ENCODE measurements at places on chromosomes 13 and 19.

DNA sequence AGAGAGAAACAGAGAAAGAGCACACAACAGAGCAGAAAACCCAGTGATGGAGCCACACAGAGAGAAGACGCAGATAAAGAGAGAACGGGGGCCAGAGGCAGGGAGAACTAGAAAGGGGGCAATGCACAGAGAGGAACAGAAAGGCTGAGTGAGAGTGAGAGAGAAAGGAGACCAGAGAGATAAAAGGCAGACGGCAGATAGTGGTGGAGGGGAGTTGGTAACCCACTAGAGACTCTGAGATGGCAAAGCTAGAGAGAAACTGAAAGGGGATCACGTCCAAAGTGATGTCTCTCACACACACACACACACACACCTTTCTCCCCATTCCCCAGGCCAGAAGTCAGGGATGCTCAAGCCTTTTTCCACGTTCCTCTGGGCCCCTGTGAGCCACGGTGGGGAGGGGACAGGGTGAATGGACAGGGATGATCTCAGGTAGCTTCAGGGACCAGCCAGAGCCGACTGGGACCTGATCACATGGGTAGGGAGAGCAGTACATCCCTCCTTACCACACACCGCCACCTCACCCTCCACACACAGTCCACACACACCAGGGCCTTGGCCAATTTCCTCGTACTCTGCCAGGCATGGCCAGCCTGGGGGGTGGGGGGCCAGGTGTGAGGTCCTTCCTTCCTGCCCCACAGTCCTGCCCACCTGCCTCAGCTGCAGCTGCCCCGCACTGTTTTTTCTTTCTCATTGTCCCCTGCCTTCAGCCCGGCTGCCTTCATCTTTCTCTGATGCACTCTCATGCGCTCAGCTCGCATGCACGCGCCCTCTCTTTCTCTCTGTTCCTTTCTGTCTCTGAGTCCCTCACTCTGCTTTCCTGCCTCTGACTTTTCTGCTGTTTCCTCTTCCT, 22.5 kb upstream of the POU2F2 start:
- no peak for DNase-seq

DNA sequence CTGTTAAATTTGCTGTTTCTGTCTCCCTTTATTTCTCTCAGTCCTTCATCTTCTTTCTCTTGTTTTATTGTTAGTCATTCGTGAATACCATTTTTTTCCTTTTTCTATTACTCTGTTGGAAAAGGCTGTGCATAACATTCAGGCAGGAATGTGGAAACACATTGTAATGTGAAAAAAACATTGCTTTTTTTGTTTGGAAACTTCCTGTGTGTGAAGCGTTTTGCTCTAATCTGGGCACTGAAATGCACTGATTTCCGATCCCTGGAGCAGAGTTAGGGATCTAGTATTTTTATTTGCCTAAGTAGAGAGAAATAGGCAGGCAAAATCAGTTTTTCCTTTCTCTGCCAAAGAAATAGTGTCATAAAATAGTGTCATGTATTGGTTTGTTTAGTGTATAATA, 155.5 kb downstream of the PCCA start:
- DNase-seq, result no peak

DNA sequence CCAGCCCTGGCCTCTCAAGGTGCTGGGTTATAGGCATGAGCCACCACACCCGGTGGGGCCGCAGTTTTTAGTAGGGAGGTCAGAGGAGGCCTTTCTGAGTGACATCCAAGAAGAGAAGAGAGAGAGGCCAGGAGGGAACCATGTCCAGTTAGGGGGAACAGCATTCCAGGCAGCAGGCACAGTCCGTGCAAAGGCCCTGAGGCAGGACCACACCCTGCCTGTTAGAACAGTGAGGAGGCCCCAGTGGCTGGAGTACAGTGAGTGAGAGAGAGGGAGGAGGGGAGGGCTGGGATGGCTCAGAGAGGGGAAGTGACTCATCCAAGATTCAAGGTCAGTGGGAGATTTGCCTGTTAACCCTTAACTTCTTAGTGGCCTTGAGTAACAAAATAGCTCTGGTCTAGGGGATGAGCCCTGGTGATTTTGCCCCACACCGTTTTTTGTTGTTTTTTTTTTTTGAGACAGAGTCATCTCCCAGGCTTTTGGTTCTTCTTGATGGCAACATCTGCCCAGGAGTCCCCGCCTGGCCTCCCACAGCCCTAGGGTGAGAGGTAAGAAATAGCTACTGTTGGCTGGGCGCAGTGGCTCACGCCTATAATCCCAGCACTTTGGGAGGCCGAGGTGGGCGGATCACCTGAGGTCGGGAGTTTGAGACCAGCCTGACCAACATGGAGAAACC, 2.7 kb upstream of the PLIN3 start:
- DNase-seq, result no peak

DNA sequence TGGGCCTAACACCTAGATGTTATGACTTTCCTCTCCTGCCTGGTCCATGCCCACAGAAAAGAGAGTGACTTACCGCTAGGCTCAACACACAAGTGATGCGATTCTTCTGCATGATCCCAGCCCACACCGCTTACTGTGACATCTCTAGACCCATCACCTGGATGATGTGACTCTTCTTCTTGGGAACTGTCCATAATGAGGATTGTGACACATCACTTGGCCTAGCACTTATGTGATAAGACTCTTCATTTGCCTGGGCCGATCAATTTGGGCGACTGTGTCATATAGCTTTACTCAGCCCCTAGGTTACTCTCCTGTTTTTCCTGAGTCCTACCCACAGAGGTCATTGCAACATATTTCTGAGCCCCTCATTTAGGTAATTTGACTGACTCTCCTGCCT, 19.9 kb upstream of the ZNF681 start:
- DNase-seq, result no peak

DNA sequence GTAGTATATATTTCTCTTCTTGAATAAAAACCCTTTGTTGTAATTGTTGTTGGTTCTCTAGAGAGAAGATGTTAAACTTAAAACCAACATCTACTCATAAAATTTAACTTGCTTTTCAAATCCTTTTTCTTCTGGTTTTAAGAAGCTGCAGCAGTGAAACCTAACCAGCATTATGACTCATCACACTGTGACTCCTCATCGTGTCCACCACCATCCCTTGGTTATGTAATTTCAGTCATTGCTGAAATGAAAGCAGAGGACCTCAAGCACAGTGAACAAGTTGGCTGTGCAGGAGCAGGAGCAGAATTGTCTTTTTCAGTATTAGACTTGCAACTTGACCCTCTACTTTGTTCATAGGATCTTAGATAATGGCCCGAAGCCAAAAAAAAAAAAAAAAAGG, 64.9 kb upstream of the HTR2A start:
- DNase-seq, result no peak

Measured in GOT3 (cell line).